ENCODE measurements at places on chromosomes 3 and 15. TPM values are rescaled to one million over a fixed set of nuclear protein-coding genes. Genes with fewer than 3 reads are reported as not detected.

VIPR1 gene
- 64.5 TPM for polyA plus RNA-seq

DNA sequence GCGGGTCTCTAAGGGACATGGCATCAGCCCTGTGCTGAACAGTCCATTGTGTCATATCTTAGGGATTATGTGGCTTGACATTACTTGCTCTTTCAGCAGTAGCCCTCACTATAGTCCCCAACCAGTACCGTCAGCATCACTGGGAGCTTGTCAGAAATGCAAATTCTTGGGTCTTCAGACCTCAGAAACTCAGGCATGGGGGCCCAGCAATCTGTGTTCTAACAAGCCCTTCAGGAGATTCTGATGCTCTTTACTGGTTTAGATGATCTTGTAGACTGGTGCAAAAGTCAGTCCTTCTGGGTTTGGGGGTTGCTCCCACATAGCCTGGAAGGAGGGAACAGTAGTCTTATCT is 39.0 kb upstream of the TRAK1 start:
- DNase-seq = no peak

DNA sequence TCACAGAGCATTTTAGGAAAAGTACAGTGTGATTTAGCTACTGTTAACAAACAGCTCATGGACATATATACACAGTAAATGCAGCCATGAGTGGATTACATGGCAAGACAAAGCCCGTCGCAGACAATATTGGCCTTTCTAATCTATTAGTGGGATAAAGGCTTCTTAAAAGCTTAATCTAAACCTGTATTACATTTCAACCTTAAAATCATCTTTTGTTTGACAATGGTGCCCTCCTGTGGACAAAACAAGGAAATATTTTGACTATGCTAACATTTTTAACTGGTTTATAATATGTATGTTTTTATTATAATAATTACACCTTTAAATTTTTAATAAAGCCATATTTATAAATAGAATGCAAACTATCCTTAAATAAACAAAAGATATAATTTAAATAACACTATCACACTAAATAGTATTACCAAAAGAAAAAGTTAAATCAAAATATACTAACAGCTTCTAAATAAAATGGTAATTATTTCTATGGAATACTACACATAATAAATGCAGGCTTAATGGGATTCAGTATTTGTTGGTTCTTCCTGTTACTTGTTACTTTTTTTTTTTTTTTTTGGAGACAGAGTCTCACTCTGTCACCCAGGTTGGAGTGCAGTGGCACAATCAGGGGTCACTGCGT is 38.6 kb downstream of the TAFA4 start:
- peak; percentile 5 for DNase-seq

- DNase-seq = peak; percentile 43
Observed at GRCh38 chr3:183560607-183561006, 5.1 kb upstream of the KLHL6 start.

DNA sequence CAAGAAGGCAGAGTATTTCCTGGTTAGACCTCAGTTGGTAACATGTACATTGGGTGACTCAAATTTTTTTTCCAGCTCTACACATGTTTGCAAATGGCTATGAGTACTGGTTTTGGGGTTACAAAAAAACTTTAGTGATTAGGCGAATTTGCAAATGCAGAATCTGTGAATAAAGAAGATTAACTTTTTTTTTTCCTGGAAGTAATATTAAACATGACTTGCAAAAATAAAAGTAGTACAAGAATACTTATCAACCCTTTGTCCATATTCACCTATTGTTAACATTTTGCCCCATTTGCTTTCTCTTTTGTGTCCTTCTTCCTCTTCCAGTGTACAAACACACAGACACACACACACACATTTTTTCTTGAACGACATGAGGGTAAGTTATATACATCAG is 47.6 kb upstream of the RYK start:
- DNase-seq = no peak

GRCh38 chr3:184004476-184004875 is 13.2 kb downstream of the ABCC5 start:
- no peak for DNase-seq

DNA sequence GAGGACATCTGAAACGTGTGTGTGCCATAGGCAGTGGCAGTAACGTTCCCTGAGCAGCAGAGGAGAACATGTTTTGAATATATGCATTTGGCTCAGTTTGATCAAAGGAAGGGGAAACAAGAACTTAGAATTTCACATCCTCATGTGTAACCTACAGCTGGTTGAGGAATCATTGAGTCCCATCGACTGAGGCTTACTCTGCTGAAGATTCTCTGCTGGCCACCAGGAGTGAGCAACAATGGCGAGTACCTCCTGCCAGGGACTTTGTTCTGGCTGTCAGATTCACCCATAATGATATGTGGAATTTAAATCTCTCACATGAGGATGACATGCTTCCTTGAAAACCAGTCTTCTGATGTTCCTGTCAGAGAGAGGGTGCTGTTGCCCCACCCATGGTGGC is 21.3 kb downstream of the GORASP1 start:
- no peak for DNase-seq

GRCh38 chr15:75809986-75810750 is 33.1 kb upstream of the UBE2Q2 start:
- peak; percentile 23 for DNase-seq

All from CD14-positive monocyte (primary cell).